NCI-H2171 (cell line): ENCODE measurements at places on chromosomes 5 and 9.

DNA sequence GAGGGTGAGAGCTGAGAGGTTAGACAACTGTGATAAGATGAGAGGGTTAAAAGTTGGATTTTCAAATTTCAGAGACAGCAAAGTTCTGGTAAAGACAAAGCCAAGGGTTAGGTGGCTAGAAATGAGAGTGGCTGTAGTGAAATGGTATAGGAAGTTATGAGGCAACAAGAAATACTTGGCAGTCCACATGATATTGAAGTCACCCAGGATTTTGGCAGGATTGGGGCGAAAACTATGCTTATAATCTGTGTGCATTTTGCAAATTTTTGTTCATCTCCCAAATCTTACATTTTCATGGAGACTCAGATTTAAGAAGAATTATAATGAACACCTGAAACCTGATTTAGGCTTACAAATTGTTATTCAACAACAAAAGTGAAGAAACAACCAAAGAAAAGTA is 35.6 kb downstream of the C9 start:
- DNase-seq = no peak

- DNase-seq = no peak
These were observed at the start of gene SGCD for GRCh38 chr5:156326718-156327259. TSS of gene SGCD (plus strand) at chr5:156327164.

DNA sequence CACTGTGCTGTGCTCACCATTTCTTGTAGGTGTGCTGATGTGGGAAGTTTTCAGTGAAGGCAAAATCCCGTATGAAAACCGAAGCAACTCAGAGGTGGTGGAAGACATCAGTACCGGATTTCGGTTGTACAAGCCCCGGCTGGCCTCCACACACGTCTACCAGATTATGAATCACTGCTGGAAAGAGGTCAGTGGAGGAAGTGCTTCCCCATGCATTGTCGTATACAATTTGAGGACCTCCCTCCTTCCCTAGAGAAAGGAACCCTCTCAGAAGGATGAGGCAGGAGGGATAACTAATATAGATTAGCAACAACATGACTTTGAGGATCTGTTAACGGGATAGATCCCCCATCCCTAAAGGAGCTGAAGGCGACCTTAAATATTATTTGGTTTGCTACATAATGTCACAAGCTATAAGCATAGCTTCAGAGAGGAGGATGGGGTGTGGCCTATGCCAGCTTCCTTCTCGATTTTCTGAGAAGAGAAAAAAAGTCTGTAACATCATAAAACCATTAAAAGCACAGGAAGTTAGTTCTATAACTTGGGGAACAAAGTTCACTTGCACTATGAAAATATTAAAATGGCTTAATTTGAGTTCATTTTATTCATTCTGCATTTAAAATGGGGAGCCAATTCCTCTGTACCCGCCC is 17.0 kb upstream of the CYFIP2 start:
- DNase-seq = no peak

DNA sequence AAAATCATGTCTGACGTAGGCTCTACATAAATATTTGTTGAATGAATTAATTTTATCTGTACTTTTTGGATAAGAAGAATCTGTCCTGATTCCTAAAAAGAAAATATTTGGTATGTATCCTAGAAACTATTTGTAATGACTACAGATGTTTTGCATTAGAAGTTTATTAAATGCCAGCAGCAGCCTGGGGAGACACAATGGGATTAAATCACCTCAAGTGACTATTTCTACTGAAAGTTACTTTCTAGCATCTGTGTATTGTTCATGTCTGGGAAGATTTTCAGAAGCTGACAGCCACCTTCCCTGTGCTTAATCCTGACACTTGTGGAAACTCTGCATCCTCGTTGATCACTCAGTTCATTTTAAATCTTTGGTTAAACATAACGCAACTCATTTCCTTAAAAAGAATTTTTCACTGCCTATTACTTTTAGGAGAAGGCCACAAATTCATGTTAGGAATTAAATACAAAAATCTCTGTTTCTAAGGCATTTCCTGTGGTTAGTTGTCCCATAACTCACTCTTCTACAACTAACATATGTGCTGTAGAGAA is 209.3 kb upstream of the PPP1R2B start:
- DNase-seq = no peak

- no peak for DNase-seq
These were observed 661.8 kb upstream of the RGMB start for GRCh38 chr5:98111686-98112085.

DNA sequence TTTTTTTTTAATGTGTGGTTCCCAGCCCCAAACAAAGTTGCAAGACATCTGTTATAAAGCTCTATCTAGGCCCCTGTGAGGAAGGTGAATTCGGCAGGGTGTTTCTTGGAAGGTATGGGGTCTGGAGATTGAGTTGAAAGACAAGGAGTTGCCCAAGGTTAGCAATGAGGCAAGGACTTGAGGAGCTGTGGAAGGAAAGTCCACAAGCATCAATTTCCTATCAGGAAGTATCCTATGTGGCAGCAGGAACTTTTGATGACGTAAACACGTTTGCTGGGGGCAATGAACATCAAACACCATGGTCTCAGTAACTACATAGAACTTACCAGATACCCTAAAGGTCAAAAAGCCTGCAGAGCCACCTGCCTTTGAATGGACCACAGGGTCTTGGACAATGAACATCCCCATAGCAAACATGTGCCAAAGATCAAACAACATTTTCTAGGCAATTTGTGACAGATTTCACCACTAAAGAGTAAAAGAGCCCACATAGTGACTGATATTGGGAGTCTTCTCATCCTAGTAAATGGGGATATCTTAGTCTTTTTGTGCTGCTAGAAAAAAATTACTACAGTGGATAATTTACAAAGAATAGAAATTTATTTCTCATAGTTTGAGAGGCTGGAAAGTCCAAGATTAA is 145.1 kb downstream of the GCNT1 start:
- no peak for DNase-seq

- no peak for DNase-seq
These were observed 37.8 kb upstream of the IFNE start for GRCh38 chr9:21519855-21520434.

DNA sequence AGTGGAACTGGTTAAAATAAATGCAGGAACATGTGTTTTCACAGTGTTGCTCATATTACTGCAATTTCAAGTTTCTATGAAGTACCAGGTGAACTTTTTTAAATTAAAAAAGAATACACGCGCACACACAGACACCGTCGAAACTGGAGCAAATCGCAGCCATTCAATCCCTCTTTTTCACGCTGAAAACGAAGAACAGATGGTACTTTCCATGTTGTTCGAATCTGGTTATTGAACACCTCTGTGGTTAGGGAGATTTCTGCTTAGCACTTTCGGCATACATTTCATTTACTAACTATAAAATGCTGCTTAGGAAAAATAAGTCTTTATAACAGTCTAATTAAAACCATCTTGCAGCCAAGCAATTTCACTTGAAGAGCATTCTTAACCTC is 6.8 kb downstream of the ZNF608 start:
- DNase-seq = no peak

- DNase-seq = peak; percentile 18
These were observed 405.4 kb upstream of the ACTBL2 start for GRCh38 chr5:57887851-57888621.

DNA sequence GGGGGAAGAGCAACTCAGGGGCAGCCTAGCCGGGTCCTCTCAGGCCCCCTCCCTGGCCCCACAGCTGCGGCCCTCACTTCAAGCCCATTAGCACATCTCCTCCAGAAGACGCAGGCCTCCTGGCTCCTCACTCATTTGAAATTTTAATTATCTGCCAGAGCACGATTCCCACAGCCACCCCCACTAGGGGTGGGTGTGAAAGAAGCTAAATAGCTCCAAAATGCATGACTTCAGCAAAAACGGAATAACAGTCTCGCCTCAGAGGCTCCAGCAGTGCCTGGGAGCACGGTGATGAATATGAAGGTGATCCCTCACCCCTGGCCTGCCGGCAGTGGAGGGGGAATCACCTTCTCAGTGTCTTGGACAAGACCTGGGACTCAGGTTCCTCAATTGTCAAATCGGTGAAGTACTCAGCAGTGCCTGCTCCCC is 61.1 kb upstream of the HRH2 start:
- DNase-seq = no peak

GRCh38 chr9:18317896-18318295 is 156.1 kb upstream of the ADAMTSL1 start:
- DNase-seq = no peak

DNA sequence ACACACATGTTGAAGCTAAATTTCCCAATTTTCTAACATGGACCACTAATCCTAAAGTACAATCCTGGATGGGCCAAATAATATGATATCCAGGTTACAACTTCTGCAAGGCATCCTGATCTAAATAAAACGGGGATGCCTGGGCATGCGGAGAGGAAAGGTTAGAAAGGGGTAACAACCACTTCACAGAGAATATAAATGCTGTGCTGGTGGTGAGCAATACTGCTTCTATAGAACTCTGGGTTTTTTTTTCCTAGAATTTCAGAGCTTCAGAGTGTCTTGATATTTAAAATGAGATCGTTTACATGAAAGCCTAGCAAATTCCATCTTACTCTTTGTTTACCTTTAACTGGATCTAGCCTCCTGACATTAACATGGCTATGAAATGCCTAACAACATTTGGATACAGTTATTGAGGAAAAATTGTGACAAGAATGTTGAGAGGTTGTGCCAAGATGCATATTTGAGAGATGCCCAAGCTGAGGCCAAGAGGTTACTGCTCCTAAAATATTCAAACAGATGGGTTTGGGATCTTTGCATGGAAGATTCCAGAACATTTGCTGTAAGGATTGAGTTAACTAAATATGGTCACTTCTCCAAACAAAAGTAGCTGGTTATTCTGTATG is 22.4 kb downstream of the TNFAIP8 start:
- DNase-seq = no peak

GRCh38 chr9:89549031-89549644 is 51.2 kb upstream of the SEMA4D start:
- DNase-seq = peak; percentile 39

- no peak for DNase-seq
These were observed 13.5 kb downstream of the CREBRF start for GRCh38 chr5:173069671-173070070.

- DNase-seq = no peak
These were observed 1076.5 kb downstream of the MAT2B start for GRCh38 chr5:164581889-164582288.

DNA sequence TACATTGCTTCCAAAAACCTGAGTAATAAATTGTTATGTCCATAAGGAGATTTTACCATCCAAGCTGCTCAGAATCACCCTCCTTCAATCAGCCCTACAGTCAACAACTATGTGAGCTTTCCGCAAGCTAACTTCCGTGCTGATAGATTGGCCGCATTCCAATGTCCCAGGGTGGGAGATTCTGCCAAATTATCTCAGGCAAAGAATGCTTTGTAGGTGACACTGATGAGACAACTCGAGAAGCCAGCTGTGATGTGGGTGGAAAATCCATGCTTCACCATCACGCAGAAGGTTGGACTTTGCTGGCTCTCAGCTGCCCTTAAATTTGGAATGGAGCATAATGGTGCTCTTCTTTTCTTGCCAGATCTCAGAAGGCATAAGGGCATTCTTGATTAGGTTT is 44.9 kb upstream of the HCN1 start:
- DNase-seq = no peak

DNA sequence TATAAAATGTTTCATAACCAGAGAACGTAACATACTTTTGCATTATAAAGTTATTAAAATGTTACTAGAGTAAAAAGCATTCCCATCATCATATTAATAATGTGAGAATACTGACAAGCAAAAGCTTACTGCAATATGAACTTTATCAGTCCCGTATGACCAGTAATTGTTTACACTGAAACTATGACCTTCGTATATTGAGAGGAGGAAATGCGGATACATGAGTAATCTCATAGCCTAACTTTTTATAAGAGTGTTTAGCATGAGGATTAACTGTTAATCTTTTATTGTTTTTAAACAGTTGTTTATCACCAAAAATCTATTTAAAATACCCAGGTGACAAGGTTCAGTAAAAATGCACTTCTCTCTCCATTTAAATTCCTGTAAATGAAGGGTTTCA is 272.4 kb downstream of the SLF1 start:
- no peak for DNase-seq

- DNase-seq = no peak
These were observed 23.4 kb downstream of the LIX1 start for GRCh38 chr5:97119007-97119390.

DNA sequence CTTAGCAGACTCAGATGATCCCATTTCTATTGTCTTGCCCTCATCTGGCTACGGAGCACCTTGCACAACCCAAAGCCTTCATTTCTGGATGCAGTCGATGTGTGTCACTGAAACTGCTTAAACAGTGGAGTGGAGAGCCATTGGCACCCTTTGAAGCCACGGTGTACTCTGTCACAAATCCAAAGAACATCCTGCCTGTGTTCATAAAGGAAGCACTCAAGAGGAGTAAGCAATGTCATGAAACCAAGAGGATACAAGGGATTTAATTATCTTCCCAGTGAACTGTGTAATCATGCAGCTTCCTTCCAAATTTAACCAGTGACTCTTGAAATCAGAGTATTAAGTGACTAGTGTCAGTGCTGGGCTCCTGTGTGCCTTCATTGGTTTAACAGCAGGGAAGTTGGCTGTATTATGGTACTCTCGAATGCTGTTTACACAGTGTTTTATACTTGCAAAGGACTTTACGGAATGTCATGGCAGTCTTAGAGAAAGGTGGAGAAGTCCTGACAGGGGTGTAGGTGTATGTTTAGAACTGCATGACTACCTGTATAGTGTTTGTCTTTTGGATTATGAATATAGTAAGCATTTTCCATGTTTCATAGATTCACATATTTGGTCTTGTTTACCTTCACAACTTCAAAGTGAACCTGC is 41.9 kb downstream of the CD180 start:
- no peak for DNase-seq

- DNase-seq = no peak
These were observed 138.4 kb downstream of the GADD45G start for GRCh38 chr9:89743216-89743572.

- DNase-seq = no peak
These were observed 883.1 kb downstream of the CDH18 start for GRCh38 chr5:19104948-19105347.

DNA sequence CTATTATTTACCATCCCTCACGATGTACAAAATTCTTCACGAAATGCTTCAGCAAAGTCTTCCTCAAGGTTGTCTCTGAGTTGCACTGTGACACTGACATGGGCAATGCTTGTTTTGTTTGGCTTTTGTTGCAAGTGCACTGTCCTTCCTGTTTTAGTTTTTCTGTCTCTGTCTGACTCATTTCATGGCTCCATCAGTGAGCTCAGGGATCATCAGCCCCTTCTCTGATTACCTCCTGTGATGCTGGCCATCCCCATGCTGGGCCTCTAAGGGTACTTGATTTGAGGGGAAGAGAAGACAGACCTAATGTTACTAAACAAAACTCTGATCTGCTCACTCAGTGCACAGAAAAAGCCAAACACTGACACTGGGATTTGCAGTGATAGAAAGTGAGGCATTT is 37.6 kb upstream of the STX17 start:
- no peak for DNase-seq

DNA sequence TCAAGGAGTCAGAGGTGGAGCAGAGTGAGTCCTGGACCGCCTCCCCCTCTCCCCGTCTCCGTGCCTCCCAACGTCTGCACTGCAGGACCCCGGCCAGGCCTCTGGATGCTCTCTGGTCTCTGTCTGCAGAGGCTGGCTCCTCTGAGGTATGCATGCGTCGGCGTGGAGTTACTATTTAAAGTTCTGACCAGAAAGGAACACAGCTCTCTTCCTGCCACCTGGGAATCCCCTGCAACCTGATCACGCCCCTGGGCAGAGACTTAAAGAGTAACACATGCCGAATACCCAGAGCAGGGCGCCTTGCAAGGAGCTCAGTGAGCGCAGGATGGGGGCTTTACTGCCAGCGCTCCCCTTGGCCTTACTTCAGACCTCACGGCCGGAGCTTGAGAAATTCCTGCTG is 16.0 kb downstream of the ANXA6 start:
- DNase-seq = no peak
